Airway epithelial cell (primary cell): ENCODE measurements at places on chromosomes 1 and 21. TPM values are rescaled to one million over a fixed set of nuclear protein-coding genes. Genes with fewer than 3 reads are reported as not detected.

KCNJ9 gene
- total RNA-seq = not detected in 2 replicates

OR1C1 gene
- not detected in 2 replicates for total RNA-seq

ACKR1 gene
- total RNA-seq = not detected in 2 replicates

OR10Z1 gene
- not detected in 2 replicates for total RNA-seq

IL12RB2 gene
- 0.19 and 0.56 TPM in 2 replicates for total RNA-seq

OR2L5 gene
- not detected in 2 replicates for total RNA-seq

OPRD1 gene
- total RNA-seq = not detected in 2 replicates
